ENCODE measurements at places on chromosomes 16 and 17. TPM values are rescaled to one million over a fixed set of nuclear protein-coding genes. Genes with fewer than 3 reads are reported as not detected.

PRAC1 gene
- polyA plus RNA-seq, result not detected

CCL8 gene
- not detected for polyA plus RNA-seq

CXCL16 gene
- polyA plus RNA-seq, result 4.3 TPM

PTGES3L gene
- 1.7 TPM for polyA plus RNA-seq

- no peak for DNase-seq
- H3K4me1 ChIP-seq, result peaks cover 49% of the 10 kb centered on the region
- no peaks in the 10 kb centered on the region for H3K27me3 ChIP-seq
- peak overlapping the region; percentile 99 for H3K27ac ChIP-seq
- peaks cover 4% of the 10 kb centered on the region for H3K36me3 ChIP-seq
Observed at GRCh38 chr17:81096741-81097133, 61.8 kb downstream of the BAIAP2 start.

GRCh38 chr16:13945744-13946485 is 26.0 kb downstream of the ERCC4 start:
- no peak overlapping the region for H3K4me3 ChIP-seq
- H3K36me3 ChIP-seq, result peaks cover 24% of the 10 kb centered on the region
- DNase-seq, result no peak

- H3K36me3 ChIP-seq, result no peaks in the 10 kb centered on the region
- peak; percentile 34 for DNase-seq
- no peak overlapping the region for H3K27ac ChIP-seq
- H3K27me3 ChIP-seq, result no peaks in the 10 kb centered on the region
- H3K4me1 ChIP-seq, result peaks cover 13% of the 10 kb centered on the region
Observed at GRCh38 chr16:9256196-9256595, 164.8 kb downstream of the HAPSTR1 start.

- H3K27me3 ChIP-seq, result no peaks in the 10 kb centered on the region
- no peak for DNase-seq
- H3K36me3 ChIP-seq, result peaks cover 44% of the 10 kb centered on the region
- no peak overlapping the region for H3K4me3 ChIP-seq
- H3K27ac ChIP-seq, result no peak overlapping the region
Observed at GRCh38 chr17:30153463-30153862, 36.8 kb downstream of the NSRP1 start.

- no peak overlapping the region for H3K27ac ChIP-seq
- DNase-seq, result no peak
- peaks cover 1% of the 10 kb centered on the region for H3K4me1 ChIP-seq
- no peak overlapping the region for H3K4me3 ChIP-seq
- H3K36me3 ChIP-seq, result no peaks in the 10 kb centered on the region
Observed at GRCh38 chr17:79925242-79925957, 86.2 kb upstream of the CBX4 start.

GRCh38 chr16:77736879-77737278 is 14.6 kb downstream of the NUDT7 start:
- no peaks in the 10 kb centered on the region for H3K27me3 ChIP-seq
- DNase-seq, result no peak
- H3K4me3 ChIP-seq, result no peak overlapping the region
- H3K4me1 ChIP-seq, result no peaks in the 10 kb centered on the region
- H3K27ac ChIP-seq, result no peak overlapping the region
- H3K36me3 ChIP-seq, result no peaks in the 10 kb centered on the region

GRCh38 chr17:57550668-57551315 is 194.3 kb downstream of the CCDC182 start:
- H3K4me1 ChIP-seq, result peaks cover 6% of the 10 kb centered on the region
- H3K27me3 ChIP-seq, result no peaks in the 10 kb centered on the region
- H3K4me3 ChIP-seq, result no peak overlapping the region
- no peak overlapping the region for H3K27ac ChIP-seq
- DNase-seq, result no peak
- no peaks in the 10 kb centered on the region for H3K36me3 ChIP-seq

- no peaks in the 10 kb centered on the region for H3K27me3 ChIP-seq
- no peak for DNase-seq
- no peak overlapping the region for H3K4me3 ChIP-seq
- no peak overlapping the region for H3K27ac ChIP-seq
Observed at GRCh38 chr16:1651094-1651973, 26.7 kb upstream of the JPT2 start.

- no peaks in the 10 kb centered on the region for H3K27me3 ChIP-seq
- H3K4me1 ChIP-seq, result peaks cover 11% of the 10 kb centered on the region
- no peak overlapping the region for H3K4me3 ChIP-seq
- H3K27ac ChIP-seq, result no peak overlapping the region
- no peaks in the 10 kb centered on the region for H3K36me3 ChIP-seq
Observed at GRCh38 chr16:56050916-56051315, 140.4 kb upstream of the GNAO1 start.

Measured in SK-N-SH (cell line).